SJSA1 (cell line): ENCODE measurements at places on chromosomes 5 and 9. TPM values are rescaled to one million over a fixed set of nuclear protein-coding genes. Genes with fewer than 3 reads are reported as not detected.
A peak's percentile ranks its signal among the peaks of the same experiment; 100 is the strongest.

Gene SPINK4
- not detected in 2 replicates for total RNA-seq

Gene GOLM1
- total RNA-seq = 27.5 and 37.2 TPM in 2 replicates

- no peak for DNase-seq
Observed at GRCh38 chr9:38281917-38282316, 110.6 kb upstream of the ALDH1B1 start.

- no peak for DNase-seq
Observed at GRCh38 chr5:18018472-18018871, 384.2 kb downstream of the TAF11L14 start.

Gene GKAP1
- 0.37 and 19.0 TPM in 2 replicates for total RNA-seq

- DNase-seq = no peak
Observed at GRCh38 chr5:122749886-122750285, 25.0 kb upstream of the SNX2 start.

Gene MYMK
- not detected in 2 replicates for total RNA-seq

- DNase-seq = no peak
Observed at GRCh38 chr9:86796666-86797065, 150.6 kb downstream of the GAS1 start.

- DNase-seq = no peak
Observed at GRCh38 chr9:77673941-77674791, 26.0 kb upstream of the GNA14 start.

DNA sequence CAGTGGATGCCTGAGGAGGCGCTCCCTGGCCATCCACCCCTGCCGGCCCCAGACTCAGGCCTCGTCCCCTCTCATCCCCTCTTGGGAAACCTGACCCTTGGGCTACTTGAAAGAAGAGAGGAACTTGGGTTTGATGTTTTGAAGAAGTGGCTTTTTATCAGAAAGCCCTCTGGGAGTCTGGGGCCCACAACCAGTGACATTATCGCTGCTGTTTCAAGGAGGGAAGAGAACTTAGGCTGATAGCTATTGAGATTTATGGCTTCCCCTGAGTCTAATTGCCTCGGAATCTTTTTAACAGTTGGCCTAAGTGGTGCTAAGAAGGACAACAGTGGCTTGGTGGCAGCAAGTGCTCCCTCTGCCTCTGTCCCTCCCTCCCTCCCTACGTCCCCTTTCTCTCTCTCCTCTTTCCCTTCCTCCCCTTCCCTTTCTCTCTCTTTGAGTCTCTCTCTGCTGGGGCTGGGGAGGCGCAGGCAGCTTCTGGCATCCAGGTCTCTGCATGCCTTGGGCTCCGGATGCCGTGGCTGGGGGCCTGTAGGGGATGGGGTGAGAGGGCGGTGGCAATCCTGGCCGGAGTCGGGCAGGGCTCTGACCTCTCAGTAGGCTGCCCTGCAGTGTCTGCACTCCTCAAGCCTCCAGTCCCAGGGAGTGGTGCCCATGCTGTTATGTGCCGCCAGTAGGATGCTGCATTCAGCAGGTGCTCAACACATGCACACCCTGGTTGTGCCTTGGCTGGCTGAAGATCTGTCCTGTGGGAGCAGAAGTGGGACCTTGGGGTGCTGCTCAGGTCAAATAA lies 49.6 kb upstream of the RXRA start:
- DNase-seq = no peak

Gene FCN2
- not detected in 2 replicates for total RNA-seq

Gene NCS1
- 31.5 and 44.6 TPM in 2 replicates for total RNA-seq

- no peak for DNase-seq
Observed at GRCh38 chr9:93256878-93257807, 73.2 kb downstream of the WNK2 start.

DNA sequence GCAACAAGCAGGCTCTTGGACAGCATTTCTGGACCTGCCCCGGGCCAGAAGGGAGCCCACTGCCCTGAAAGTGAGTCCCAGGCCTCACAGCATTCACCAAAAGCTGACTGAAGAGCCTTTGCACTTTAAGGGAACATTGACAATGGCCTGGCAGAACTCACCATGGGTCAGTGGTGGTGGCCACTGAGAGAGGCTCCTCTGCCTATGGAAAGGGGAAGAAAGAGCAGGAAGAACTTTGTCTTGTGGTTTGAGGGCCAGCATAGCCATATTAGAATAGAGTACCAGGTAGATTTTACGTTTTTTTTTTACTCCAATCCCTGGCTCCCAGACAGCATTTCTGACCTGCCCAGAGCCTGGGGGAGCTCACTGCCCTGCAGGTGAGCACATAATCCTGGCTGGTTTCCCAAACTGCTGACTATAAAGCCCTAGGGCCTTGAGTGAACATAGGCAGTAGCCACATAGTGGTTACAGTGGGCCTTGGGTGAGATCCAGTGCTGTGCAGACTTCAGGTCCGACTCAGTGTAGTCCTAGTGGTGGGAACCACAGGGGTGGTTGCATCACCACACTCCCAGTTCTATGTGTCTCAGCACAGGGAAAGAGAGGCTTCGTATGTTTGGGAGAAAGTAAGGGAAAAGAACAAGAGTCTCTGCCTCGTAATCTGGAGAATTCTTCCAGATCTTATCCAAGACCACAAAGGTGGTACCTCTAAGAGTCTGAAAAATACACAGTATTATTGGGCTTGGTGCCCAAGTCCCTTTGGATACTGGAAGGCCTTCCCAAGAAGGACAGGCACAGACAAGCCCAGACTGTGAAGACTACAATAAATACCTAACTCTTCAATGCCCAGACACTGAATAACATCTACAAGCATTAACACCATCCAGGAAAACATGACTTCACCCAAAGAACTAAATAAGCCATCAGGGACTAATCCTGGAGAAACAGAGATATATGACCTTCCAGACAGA lies 89.5 kb downstream of the TSSK1B start:
- DNase-seq = no peak

Gene IFNE
- 0.24 TPM in 1 of 2 replicates, not detected in the other for total RNA-seq

DNA sequence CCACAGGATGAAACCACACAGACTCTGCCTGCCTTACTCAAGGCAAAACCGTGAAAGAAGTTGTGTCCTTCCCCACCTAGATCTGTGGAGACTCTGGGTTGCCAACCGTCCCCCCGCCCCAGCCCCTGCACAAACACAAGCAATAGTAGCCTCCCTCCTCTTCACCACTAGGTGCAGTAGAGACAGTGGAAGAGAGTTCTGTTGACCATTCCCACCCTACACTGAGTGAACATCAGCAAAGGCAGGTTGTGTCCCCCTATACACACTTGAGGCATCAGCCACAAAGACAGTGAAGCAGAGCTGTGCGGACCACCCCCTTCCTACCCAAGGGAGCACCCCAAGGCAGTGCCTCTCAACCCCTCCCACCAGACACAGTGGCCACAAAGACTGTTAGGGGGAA lies 223.7 kb upstream of the NFIL3 start:
- DNase-seq = no peak

DNA sequence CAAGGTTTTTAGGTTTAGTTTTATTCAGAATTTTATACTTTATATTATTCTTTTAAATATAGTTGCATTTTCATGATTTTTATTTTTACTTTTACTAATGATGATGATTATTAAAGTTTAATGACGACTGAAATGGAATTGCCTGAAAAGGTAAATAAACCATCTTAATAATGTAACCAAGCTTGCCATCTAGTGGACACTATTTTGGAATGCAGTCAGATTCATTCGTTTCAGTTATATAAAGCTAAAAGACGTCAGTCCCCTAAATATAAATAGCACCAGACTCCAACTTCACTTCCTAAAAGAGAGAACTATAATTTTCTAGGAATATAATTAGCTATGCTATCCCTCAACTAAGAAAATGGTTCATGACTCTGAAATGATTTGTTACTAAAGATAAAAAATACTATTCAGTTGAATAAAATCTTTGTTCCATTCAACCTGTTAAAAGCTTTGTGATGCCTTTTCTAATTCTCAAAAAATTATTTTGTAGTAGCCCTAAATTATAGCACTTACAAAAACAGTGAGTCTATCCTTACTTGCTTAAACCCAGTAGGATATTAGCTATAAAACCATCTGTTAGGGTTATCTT lies 19.9 kb downstream of the ABITRAM start:
- peak; percentile 17 for DNase-seq

DNA sequence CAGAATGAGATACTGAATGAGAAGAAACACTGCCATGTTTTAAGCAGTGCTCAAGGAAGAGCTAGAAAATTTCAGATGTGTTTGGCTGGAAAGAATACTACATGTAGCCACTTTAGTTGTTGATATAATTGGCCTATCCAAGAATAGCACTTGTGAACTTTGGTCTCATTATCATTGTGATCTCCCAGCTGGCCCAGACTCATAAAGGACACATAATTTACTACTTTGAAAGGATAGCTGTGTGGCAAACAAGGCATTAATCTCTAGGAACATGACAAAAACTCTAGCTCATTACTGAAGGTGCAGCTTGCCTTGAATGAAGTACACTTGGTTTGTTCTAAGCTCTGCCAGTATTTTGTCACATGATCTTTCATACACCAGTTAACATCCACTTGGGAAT lies 356.3 kb downstream of the CSNK1G3 start:
- no peak for DNase-seq

GRCh38 chr5:160133071-160133917 lies 14.0 kb upstream of the PWWP2A start:
- peak; percentile 26 for DNase-seq

GRCh38 chr9:16753256-16753655 lies 117.2 kb downstream of the BNC2 start:
- no peak for DNase-seq

Gene FOXD4
- total RNA-seq = 0.24 TPM in 1 of 2 replicates, not detected in the other

- no peak for DNase-seq
Observed at GRCh38 chr9:127684576-127684975, 22.2 kb upstream of the CFAP157 start.

Gene MARVELD2
- 0.13 and 0.16 TPM in 2 replicates for total RNA-seq

GRCh38 chr9:112665347-112665746 lies 52.6 kb downstream of the INIP start:
- DNase-seq = no peak

- DNase-seq = no peak
Observed at GRCh38 chr9:117835798-117836197, 131.6 kb downstream of the TLR4 start.
